ENCODE measurements at places on chromosomes 16 and 17.

GRCh38 chr16:57592591-57593003 lies 35.8 kb upstream of the ADGRG1 start:
- DNase-seq: no peak

DNA sequence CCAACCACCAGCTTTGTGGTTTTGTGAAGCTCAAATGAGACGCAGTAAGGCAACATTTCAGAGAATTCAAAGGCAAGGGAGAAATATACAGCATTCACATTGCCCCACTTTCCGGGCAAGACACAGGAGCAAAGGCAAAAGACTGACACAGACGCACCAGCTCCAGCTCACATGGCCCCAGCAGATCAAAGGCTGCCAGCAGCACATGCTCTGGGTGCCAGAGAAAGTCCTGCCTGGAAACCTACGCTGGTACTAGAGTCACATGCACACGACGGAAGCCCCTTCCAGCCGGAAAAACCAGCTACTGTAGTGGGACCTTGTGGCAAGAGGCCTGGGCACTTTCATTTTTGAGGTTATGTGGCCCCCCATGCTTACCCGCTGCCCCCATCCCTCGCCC lies 50.1 kb downstream of the GTF3C1 start:
- DNase-seq: no peak

- no peak for DNase-seq
Observed at GRCh38 chr17:2926019-2926650, 129.9 kb downstream of the RAP1GAP2 start.

DNA sequence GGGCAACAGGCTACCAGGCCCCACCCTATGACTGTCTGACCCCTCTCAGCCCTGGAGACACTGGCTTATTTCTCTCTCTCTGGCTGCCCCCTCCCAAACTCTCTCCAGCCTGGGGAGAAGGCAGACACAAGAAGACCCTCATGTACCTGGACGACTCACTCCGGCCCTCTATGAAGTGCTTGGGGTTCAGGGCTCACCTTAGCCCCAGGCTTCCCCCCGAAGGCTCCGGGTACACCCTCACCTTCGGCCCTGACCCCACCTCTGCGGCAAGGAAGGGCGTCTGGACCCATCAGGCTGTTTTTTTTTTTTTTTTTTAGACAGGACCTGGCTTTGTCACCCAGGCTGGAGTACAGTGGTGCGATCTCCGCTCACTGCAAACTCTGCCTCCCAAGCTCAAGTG lies 906 bp upstream of the CARMIL2 start:
- no peak for DNase-seq

DNA sequence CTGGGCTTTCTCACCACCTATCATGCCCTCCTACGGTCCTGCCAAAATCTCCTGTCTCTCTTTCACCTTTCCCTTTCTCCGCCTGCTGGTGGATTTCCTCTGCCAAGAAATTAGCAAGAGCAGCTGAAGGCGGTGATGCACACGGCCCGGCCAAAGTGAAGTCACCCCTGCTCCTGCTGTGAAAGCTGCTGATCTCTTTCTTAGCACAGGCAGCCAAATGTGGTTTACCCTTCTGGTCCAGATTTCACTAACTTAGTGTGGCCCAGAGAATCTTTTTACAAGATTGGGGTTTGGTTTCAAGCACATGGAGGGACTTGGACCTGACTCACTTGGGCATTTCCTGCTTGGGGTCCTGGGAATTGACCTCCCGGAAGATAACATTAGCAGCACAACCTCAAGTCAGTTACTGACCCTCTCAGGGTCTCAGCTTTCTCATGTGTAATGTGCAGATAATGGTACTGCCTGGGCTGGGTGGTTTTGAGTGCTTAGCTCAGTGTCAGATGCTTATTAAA lies 155.7 kb downstream of the SOCS1 start:
- DNase-seq: peak; percentile 41

- DNase-seq: peak; percentile 92
Observed at GRCh38 chr17:47850692-47851573, at the start of gene SP6. Gene SP6, minus strand, starts transcription at chr17:47851163. Its CDS starts 2,734 bp downstream, at chr17:47848429.

- DNase-seq: no peak
Observed at GRCh38 chr17:50625032-50625871, 9.4 kb upstream of the ABCC3 start.

- DNase-seq: no peak
Observed at GRCh38 chr16:35188288-35189155, 1729.1 kb downstream of the TP53TG3F start.

DNA sequence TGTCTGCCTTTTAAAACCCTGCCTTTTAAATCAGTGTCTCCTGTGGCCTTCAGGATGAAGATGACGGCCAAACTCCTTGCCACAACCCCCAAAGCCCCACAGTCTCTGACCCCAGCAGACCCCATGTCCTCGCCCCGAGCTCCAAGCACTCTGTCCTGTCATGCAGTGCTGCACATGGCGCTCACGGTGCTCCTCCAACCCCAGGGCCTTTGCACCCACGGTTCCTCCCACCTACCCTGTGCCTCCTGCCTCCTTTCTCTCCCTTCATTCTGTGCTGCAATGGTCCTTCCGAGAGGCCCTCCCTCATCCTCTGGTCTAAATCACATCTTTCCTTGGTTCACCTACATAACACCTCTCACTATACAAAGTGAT lies 235.3 kb downstream of the KATNIP start:
- no peak for DNase-seq

DNA sequence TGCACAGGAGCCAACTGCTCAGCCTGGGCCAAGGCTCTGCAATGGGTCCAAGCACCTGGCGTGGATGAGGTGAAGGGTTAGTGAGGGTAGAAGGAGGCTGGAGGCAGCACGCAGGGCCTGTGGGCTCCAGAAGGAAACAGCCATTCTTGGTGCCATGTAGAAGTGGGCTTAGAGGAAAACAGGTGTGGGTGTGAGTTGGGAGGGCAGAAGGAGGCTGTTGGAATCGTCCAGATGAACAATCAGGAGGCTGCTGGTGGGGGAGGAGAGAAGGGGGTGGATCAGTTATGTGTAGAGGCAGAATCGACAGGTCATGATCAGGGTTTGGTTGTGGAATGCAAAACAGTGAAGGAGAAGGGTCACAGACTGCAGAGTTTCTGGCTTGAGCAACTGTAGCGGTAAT lies 51.7 kb upstream of the ALDH3A2 start:
- DNase-seq: no peak

DNA sequence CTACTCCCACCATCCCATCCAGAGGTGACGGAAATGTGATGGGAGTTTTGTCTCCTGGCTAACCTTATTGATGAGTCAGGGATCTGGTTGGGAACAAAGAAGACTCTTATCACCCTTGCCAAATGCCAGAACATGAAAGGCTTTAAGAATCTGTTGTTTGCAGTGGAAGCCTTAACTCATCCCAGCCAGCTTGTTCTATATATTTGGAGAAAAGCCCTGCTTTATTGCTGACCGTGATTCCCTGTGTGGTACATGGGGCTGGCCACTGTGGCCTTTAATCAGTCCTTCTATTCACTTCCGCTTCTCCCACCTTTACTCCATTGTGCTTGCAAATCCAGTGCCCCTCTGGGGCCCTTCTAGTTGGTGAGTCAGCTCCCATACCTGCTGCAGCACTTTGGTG lies 156.6 kb downstream of the PHKB start:
- no peak for DNase-seq

DNA sequence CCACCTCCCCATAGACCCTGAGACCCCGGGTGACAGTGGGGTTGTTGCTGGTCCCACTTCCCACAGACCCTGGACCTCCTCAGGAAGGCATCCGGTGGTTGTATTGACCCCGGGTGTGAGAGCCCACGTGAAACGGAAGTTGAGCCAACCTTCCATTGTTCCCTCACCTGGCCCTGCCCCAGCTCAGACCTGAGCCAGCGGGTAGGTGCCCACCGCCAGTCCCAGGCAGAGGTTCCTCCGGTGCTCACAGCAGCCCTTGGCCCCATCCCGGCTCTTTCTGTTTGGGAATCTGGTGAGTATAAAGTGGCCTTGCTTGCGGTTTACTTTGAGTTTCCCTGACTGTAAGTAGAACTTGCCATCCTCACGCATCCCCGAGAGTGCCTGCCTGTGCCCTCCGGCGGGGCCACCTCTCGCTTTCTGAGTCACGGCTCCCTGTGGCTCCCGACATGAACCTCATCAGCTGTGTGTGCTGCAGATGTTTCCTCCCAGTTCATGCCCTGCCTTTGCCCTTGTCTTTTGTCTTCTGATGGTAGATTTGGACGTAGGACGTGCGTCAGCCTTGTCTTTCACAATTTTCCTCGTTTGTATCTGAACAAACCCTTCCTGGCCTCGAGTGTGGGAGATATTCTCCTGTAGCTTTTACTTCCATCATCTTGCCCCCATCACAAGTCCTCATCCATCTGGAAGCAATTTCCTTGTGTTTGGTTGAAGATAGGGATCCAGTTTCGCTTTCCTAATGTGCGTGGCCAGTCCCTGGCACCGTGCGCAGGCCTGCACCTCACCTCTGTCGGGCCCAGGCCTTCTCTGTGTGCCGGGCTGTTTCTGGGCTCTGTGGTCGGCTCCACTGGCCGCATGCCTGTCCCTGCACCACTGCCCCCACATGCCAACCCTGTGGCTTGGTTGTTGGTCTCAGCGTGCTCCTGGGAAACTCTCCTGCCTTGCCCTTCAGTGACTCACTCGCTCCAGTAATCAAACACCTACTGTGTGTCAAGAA lies 76.0 kb downstream of the METRNL start:
- DNase-seq: no peak

GRCh38 chr17:83203472-83204221 lies 124.2 kb downstream of the METRNL start:
- no peak for DNase-seq

DNA sequence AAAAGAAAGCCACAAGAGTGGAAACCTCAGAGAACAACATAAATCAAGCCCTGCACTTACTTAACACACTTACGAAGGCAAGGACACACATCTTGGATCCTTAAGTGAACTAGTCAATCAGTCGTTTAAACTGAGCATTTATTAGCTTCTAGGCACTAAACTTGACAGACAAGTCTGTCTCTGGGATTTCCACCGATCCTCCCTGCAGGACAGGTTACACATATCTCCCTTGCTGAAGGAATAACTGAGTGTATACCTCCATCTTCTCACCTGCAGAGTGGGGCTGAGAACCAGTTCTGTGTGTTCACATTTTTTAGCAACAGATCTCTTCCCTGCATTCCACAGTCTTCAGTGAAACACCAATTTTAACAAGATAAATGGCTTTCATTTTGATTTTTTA lies 8.9 kb downstream of the GP2 start:
- DNase-seq: no peak

DNA sequence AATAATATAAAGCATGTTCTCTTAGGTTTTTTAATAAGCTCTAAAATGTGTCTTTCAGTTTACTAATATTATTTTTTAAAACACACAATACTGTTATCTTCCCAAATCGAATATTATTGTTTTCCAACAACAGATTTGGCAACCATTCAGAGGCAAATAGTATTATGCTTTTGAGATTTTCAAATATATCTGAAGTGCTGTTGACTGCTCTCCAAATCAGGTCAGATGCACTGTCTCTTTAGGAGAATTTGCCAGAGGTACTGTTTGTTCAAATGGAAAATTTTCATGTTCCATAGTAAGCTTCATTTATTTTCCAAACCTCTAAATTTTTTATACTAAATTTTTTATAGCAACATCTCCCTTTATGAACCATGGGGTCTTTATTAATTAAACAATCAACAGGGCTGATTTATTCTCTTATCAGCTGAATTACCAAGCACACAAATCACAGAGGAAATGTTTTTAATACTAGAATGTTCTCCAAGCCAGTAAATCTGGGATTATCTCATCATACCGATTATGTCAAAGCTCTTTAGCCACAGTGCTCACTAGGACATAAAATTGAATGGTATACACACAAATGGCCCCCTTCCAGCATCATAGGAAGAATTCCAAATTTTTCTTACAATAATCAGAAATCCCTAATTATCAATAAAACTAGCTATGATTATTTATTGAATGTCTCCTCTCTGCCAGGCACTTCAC lies 108.8 kb upstream of the HLF start:
- no peak for DNase-seq

- no peak for DNase-seq
Observed at GRCh38 chr16:85026703-85027102, 892 bp upstream of the KIAA0513 start.

GRCh38 chr17:43880420-43880991 lies 26.8 kb downstream of the MPP2 start:
- DNase-seq: peak; percentile 64

Measured in small intestine (tissue), 16 donors.